Astrocyte (in vitro differentiated cells and primary cell): ENCODE measurements at places on chromosomes 1 and 21. TPM values are rescaled to one million over a fixed set of nuclear protein-coding genes. Genes with fewer than 3 reads are reported as not detected.

KPRP gene
- not detected in 2 replicates for total RNA-seq

- H3K4me3 ChIP-seq: no peak overlapping the region
- H3K36me3 ChIP-seq: no peaks in the 10 kb centered on the region
- H3K27ac ChIP-seq: no peak overlapping the region
- no peaks in the 10 kb centered on the region for H3K27me3 ChIP-seq
These were observed 53.9 kb downstream of the PRDM15 start for GRCh38 chr21:41825216-41825615.

DNA sequence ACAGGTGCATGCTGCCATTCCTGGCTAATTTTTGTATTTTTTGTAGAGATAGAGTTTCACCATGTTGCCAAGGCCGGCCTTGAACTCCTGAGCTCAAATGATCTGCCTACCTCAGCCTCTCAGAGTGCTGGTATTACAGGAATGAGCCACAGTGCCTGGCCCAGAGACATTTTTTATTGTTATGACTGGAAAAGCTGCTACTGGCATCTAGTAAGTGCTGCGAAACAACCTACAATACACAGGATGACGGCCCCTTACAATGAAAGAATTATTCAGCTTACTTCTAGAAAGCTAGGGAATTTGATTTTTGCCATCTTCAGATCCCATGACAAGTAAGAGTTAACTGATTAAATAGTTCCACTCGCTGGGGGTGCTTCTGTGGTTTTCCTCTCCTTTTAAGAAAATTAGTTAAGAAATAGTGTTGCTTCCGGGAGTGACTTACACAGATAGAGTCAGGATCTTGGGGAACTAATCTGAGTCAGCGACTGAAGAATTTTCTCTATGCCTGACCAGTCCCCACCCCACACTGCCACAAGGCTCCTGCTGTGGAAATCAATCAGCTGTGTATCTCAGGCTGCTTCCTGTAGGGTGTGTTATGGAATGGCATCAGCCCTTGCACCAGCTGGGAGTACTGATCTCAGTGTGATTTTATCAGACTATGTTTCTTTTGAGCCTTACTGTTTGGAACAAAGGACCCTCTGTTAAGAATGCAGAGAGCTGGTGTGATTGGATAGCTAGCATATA lies 93.0 kb upstream of the BMP8A start:
- DNase-seq: peak; percentile 99
- peaks cover 57% of the 10 kb centered on the region for H3K4me1 ChIP-seq
- H3K27me3 ChIP-seq: no peaks in the 10 kb centered on the region
- no peak overlapping the region for H3K4me3 ChIP-seq

PAPPA2 gene
- total RNA-seq: 19.0 and 21.5 TPM in 2 replicates
